ENCODE measurements at places on chromosomes 13 and 19.

GRCh38 chr19:29685326-29685725, 20.1 kb downstream of the PLEKHF1 start:
- DNase-seq: no peak

GRCh38 chr13:36945078-36945477, 25.0 kb upstream of the SMAD9 start:
- no peak for DNase-seq

DNA sequence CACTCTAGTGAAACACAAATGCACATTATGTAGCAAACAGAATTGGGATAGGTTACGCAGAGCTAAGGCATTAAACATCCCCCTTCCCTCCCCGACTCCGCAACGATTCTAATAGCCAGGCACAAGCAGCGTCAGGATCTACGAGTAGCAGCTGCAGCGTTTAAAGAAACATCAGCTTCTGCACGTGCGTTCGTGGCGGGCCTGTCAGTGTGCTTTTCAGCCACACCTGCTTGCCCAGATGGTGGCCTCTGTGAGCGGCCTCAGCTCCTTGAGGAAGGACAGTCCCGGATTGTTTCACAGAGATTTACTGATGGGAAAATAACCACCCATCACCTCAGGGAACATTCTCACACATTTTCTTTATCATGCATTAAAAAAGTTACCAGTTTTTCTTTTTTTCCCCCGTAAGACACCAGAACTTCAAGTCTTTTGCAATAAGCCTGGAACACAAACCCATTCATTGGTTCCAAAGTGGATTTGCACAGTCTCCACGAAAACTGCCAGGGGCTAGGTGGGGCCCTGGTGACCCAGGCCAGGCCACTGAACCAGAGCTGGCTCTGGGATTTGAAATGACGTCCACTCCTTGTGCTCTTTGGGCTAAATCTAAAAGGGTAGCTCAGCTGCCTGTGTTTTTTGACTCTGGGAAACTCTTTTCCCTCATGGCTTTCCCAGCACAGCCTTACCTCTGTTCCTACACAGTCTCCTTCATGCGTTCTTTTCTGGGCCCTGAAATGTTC, 325.5 kb downstream of the KCNRG start:
- peak; percentile 41 for DNase-seq

DNA sequence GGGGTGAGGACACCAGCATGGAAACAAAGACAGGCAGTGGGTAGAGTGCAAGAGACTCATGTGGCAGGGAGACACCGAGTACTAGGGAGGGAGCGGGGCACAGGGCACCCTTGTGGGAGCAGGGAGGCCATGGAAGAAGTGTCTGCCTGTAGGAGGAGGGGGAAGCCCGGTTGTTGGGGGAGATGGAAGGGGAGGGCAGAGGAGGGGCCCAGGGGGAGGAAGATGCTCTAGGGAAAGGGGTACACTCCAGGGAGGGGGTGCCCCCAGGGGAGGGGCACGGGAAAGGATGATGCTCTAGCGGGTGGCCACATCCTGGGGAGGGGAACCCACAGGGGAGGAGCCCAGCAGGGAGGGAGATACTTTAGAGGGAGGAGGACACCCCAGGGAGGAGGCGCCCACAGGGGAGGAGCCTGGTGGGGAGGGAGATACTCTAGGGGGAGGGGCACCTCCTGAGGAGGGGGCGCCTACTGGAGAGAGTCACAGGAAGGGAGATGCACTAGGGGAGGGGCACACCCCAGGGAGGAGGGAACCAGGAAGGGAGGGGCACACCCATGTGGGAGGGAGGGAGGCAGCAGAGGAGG, 24.9 kb downstream of the CPAMD8 start:
- DNase-seq: no peak

- peak; percentile 34 for DNase-seq
Measured at GRCh38 chr19:16825312-16826052, 3.7 kb upstream of the SIN3B start.

DNA sequence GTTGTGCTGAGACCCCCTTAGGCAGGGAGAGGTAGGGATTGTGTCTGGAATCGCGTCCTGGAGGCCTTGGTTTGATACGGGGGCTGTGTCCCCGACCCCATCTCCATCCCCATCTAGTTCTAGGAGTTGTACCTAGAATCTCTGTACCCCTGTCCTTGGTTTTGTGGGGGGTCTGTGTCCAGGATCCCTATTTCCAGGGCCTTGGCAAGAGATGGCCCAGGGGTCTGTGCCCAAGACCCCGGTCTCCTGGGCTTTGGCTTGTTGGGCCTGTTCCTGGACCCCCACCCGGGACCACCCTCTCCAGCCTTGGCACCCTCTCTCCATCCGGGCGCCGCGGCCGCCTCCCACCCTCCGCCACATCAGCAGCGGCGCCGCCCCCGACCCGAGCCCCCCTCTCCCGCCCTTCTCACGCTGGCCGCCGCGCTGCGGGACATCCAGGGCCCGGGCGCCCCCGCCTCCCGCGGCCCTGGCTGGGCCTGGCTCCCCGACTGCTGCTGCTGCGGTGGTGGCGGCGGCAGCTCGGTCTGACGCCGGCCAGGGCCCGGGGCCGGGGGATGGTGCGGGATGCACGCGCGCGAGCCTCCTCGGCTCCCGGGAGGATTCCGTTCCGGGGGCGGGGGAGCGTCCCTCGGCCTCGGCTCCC, at the start of gene NUMBL:
TSS of gene NUMBL (minus strand) at position 602 of the 643 bp plus-strand sequence. CDS start at position 434, 168 bp downstream.
- no peak for DNase-seq

GRCh38 chr19:3193256-3194105, 7.8 kb downstream of the NCLN start:
- no peak for DNase-seq

- no peak for DNase-seq
Measured at GRCh38 chr19:19064098-19064722, 416 bp downstream of the SLC25A42 start.

- no peak for DNase-seq
Measured at GRCh38 chr19:1079566-1080111, 12.7 kb downstream of the ARHGAP45 start.
